ENCODE measurements at places on chromosomes 11 and 22. TPM values are rescaled to one million over a fixed set of nuclear protein-coding genes. Genes with fewer than 3 reads are reported as not detected.

GRCh38 chr11:65424205-65425104, 1.9 kb downstream of the NEAT1 start:
- DNase-seq, result no peak

DNA sequence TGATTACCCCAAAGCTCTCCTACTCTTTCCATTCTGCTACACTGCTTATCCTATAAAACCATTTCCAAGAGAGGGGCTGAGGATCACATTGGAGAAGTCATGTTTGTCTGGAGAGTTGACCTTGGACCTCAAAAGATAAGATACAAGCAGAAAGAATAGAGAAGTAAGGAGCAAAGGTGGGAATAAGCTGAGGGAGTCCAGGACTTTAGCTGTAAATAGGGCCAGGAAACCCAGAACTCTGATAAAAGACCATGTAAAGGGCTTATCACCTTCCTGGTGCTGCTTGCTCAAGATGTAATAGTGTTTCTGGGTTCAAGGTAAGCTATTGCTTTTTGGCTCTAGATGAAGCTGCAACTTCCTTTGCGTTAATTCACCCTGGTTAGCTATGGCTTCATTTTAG, 32.8 kb upstream of the CCDC90B start:
- DNase-seq, result no peak

DNA sequence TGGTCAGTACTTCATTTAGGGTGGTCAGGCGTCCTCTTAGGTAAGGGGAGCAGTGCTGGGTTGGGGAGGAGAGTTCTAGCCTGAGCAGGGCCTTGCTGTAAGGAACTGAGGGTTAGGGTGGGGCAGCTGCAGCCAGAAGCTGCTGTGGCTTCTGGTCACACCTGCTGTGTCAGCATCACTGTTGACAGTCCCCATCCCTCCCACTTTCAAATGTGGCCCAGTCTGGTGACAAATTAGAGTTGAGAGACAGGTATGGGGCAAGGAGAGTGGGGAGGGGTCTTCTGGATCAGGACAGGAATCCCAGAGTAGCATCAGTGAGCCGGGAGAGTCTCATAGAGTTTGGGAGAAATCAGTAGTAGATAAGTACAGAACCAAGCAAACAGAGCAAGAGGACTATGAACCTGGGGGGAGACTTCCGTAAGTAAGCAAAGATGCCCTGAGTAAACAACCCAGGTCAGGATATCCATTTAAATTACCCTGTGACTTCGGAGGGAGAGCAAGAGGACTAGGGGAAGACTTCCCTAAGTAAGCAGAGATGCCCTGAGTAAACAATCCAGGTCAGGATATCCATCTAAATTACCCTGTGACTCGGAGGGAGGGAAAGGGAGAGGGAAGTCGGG, 53.7 kb downstream of the PPP6R2 start:
- no peak for DNase-seq

GRCh38 chr22:27835446-27835845, 33.9 kb upstream of the MN1 start:
- DNase-seq, result no peak

- no peak for DNase-seq
These were observed 113.6 kb downstream of the MICAL2 start for GRCh38 chr11:12223771-12224536.

Gene RASGRP2
- 22.7 TPM for polyA plus RNA-seq

GRCh38 chr11:2446590-2447252, 1.9 kb downstream of the KCNQ1 start:
- DNase-seq, result no peak

- DNase-seq, result no peak
These were observed 30.3 kb downstream of the RIC3 start for GRCh38 chr11:8138526-8138925.

Gene STX3
- 48.7 TPM for polyA plus RNA-seq

Gene EXPH5
- polyA plus RNA-seq, result 2.4 TPM

Gene SF3A1
- 38.3 TPM for polyA plus RNA-seq

Gene MS4A15
- polyA plus RNA-seq, result not detected

- no peak for DNase-seq
These were observed 752.7 kb downstream of the METTL15 start for GRCh38 chr11:28860893-28861292.

DNA sequence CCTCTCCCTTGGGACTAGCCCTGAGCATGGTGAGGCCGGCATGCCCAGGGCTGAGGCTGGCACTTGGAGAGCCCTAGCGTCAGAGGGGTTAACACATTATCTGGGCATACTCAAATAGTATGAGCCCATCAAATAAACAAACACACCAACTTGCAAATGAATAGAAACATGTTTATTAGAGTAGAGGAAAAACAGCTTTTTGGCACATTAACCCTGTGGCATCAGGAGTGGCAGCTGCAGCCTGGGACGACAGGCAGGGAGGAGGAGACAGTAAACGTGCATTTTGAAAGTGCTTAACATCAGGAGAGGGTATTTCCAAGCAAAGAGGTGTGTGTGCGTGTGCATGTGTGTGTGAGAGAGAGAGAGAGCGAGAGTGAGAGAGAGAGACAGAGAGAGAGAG, 684.9 kb downstream of the NTM start:
- no peak for DNase-seq

DNA sequence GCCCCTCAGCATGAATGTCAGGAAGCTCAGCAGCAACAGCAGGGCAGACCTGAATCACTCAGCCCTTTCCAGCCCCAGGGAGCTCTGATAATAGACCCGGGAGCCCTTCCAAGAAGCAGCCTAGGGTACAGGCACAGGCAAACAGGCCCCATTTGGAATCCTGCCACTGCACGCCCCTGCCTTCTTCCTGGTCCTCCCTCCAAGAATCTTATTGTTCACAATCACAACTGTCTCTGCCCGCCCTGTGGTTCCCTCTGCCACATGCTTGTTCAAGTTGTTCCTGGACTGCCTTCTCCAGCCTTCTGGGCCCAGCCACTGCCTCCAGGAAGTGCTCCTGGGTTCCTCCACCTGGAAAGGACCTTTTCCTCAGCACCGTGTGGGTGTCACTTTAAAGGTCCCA, 54.6 kb downstream of the LRRC32 start:
- DNase-seq, result no peak

DNA sequence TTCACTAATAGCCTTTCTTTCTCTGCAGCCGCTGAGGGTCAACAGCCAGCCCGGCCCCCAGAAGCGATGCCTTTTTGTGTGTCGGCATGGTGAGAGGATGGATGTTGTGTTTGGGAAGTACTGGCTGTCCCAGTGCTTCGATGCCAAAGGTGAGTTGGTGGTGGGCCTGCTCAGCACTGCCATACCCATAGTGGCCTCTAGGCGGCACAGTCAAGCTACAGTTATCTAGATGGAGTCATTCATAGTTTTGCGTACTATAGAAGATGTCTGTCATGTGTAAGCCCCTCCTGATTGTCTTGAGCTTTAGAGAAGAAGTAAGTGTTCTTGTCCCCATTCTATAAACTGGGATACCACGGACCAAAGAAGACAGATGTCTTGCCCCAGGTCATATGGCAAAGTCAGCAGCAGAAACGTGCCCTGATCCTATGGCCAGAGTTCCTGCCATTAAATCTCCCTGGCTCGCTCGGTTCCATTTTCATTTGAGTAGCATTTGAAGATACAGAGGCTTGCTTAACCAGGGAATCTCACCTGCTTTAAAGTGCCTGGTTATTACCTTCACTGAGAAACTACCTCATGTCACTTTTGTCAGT, 42.1 kb upstream of the CRTAM start:
- peak; percentile 68 for DNase-seq

- no peak for DNase-seq
These were observed 4.6 kb downstream of the IGHMBP2 start for GRCh38 chr11:68908273-68908672.

Gene GRM5
- not detected for polyA plus RNA-seq

GRCh38 chr22:48267681-48268080, 1505.2 kb downstream of the TBC1D22A start:
- no peak for DNase-seq

- DNase-seq, result no peak
These were observed 8.7 kb downstream of the SPTBN2 start for GRCh38 chr11:66720223-66720898.

DNA sequence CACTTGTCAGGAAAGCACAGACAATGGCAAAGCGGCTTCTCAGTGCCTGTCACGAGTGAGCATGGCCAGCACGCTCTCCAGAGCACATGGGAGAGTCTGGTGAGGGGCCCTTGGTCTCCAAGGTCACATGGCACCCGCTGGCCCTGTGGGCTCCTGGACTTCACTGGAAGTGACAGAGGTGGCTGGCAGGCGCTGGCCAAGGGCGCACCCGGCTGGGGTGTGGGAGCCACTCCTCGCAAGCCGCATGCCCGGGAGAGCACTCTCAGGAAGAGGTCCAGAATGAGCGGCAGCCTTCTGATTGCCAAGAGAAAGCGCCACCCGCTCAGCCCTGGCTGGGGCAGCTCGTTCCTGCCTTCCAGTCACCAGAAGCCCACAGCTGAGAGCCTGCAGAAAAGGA, 17.1 kb upstream of the MOB2 start:
- no peak for DNase-seq

DNA sequence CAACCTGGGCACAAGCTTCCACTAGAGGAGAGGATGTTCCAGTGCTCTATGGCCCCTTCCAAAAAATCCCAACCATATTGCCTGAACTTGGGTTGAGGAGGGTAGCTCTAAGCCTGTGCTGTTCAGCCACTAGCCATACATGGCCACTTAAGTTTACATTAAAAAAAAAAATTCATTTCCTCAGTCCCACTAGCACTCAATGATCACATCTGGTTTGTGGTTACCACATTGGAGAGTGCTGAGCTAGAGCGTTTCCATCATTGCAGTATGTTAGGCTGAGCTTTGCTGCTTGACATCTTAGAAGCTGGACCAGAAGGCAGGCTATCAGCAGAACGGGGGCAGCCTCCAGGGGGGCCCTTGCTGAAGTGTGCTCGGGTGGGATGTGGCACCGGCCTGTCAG, 43.5 kb upstream of the CYP2D6 start:
- DNase-seq, result no peak

Gene ISX
- 0.12 TPM for polyA plus RNA-seq

GRCh38 chr11:134025082-134025429, 43.8 kb upstream of the JAM3 start:
- no peak for DNase-seq

DNA sequence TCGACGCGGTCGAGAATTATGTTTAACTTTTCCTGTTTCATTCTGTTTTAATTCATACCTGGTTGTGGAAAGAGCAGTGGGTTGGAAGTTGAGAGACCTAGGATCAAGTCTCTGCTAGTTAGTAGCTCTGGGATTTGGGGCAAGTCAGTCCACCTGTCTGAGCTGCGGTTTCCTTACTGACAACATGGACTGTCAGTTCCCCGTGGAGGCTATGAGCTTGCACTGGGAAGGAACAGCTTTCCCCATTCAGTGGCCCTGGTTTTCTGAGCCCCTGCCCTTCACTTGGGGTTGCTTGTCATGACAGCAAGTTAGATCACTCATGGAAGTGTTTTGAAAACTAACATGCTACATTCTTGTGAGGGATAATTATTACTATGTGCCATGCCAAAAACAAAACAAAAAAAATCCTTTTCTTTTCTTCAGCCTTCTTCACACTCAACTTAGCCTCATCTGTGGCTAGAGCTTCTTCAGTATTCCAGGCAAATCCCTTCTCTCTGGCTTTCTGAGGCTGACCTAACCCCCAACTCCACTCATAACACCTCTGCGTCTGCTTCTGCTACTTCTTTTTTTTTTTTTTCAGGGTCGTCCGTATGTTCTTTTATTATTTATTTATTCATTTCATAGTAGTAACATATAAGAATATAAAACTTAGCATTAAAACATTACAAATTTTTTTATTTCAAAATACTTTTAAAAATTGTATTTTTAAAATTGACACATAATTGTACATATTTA, 43.0 kb upstream of the ZBED5 start:
- DNase-seq, result peak; percentile 57

DNA sequence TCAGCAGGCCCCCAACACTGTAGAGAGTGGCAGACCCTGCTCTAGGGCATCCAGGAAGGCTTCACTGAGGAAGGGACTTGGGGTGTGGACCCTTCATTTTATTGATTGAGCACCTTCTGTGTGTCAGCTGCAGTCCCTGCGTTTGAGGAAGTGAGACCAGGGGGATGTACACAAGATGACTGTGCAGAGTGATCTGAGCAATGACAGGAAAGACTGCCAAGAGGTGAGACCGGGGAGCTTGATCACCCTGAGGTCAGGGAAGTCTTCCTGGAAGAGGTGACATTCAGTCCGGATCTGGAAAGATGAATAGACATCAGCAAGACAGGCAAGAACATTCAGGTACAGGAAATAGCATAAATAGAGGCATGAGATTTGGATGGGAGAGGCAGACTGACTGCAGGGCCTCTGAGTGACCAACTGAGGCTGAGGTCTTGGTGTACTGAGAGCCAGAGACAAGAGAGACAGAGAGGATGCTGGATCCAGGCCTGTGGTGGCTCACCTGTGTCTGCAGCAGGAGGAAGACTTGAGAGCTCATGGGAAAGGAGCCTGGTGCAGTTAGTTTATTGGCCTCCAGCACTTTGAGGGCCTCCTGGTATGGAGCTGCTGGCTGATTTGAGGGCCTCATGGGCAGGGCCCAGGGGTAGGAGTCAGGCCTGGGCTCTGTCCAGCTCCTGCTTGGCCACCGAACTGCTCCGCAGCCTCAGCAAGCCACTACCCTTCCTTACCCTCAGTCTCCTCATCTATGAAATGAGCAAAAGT, 5.2 kb downstream of the DGAT2 start:
- DNase-seq, result peak; percentile 26

DNA sequence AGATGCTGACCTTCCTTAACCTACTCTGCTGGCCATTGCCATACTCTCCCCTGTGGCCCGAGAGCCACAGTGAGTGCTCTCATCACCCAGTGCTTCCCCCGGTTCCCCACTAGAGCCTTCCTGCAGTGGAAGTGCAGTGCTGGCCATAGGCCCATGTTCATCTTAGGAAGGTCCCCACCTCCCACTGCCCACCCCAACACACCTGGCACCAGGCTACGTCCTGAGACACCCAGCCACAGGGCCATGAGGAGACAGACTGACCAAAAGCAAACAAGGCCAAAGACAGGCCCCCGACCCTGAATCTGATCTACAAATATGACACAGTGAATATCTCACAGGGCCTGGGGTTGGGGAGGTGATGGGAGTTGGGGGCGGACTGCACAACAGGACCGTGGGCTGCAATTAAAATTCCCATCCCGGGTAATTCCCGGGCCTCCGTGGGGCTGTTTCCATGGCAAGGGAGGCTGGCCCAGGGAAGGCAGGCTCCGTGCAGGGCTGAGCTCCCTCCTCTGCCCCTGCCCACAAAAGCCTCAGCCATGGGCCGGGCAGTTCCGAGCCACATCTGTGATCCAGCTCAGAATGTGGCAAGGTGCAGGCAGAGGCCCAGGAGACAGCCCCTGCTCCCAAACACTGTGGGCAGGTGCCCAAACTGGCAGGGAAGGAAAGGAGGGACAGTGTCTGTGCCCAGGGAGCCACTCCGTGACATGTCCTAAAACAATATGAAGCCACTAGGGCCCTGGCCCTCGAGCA, 5.1 kb upstream of the CHST1 start:
- no peak for DNase-seq

GRCh38 chr11:70604630-70605467, 206.5 kb downstream of the CTTN start:
- DNase-seq, result no peak

GRCh38 chr11:76808171-76808570, 25.0 kb downstream of the TSKU start:
- DNase-seq, result no peak

Measured in K562 (cell line).